A549 treated with Hydrocortisone at 1 μM for 4 hours (cell line): ENCODE measurements at places on chromosomes 6 and 20. TPM values are rescaled to one million over a fixed set of nuclear protein-coding genes. Genes with fewer than 3 reads are reported as not detected.

Gene RHAG
- not detected in 5 replicates for total RNA-seq

Gene LST1
- total RNA-seq = 0.37 TPM in 1 of 5 replicates, not detected in the others

Gene TMEM242
- total RNA-seq = 5.6 to 7.6 TPM (median 6.8 TPM) in 5 replicates

Gene ADA
- total RNA-seq = 49.1 to 60.9 TPM (median 52.1 TPM) in 5 replicates

Gene LGSN
- total RNA-seq = 2.0 to 3.0 TPM (median 2.4 TPM) in 5 replicates

Gene RUNX2
- total RNA-seq = 1.3 to 1.9 TPM (median 1.5 TPM) in 5 replicates

Gene EPPIN
- total RNA-seq = not detected in 5 replicates

Gene PGM3
- total RNA-seq = 24.4 to 33.3 TPM (median 25.7 TPM) in 5 replicates

Gene ACOT13
- 11.1 to 27.2 TPM (median 26.0 TPM) in 5 replicates for total RNA-seq

Gene HSPA1L
- 1.2 to 2.0 TPM (median 1.6 TPM) in 5 replicates for total RNA-seq

Gene PCK1
- total RNA-seq = 0.03 to 0.17 TPM (median 0.06 TPM) in 5 replicates

Gene CRISP2
- not detected in 5 replicates for total RNA-seq

Gene DNMT3B
- 3.1 to 4.3 TPM (median 4.2 TPM) in 5 replicates for total RNA-seq

Gene OPN5
- total RNA-seq = not detected in 5 replicates

Gene TTK
- 15.9 to 23.6 TPM (median 18.1 TPM) in 5 replicates for total RNA-seq

Gene KHDC1L
- 0.24 to 0.75 TPM (median 0.35 TPM) in 3 of 5 replicates, not detected in the others for total RNA-seq

Gene MYBL2
- total RNA-seq = 76.0 to 80.6 TPM (median 80.0 TPM) in 5 replicates

Gene PRR18
- total RNA-seq = 0.06 to 0.30 TPM (median 0.15 TPM) in 5 replicates

Gene ZBP1
- not detected in 5 replicates for total RNA-seq

Gene HCK
- 0.09 to 0.13 TPM (median 0.11 TPM) in 5 replicates for total RNA-seq

Gene LY6G5C
- 0.75 to 2.1 TPM (median 1.5 TPM) in 5 replicates for total RNA-seq

Gene SAMD10
- not detected in 5 replicates for total RNA-seq

Gene NMBR
- not detected in 5 replicates for total RNA-seq

Gene BIRC7
- total RNA-seq = 1.6 to 3.2 TPM (median 2.1 TPM) in 5 replicates

Gene MOXD1
- 1.3 to 2.7 TPM (median 1.5 TPM) in 5 replicates for total RNA-seq

Gene XPO5
- 24.5 to 32.5 TPM (median 26.6 TPM) in 5 replicates for total RNA-seq

Gene TINAG
- total RNA-seq = not detected in 5 replicates
